Activated T-cell treated with anti-CD3 and anti-CD28 coated beads, Interleukin-2, amount 50 U/mL, for 72 hours (primary cell): ENCODE measurements at places on chromosomes 16 and 17. TPM values are rescaled to one million over a fixed set of nuclear protein-coding genes. Genes with fewer than 3 reads are reported as not detected.

The PLLP gene
- not detected for total RNA-seq

The SDR42E1 gene
- 8.7 TPM for total RNA-seq

The KCNH4 gene
- 0.39 TPM for total RNA-seq

The PRSS8 gene
- total RNA-seq = not detected

The CMIP gene
- total RNA-seq = 53.1 TPM

The BCAR1 gene
- 1.5 TPM for total RNA-seq

The HOXB9 gene
- 23.0 TPM for total RNA-seq

The HCRT gene
- total RNA-seq = not detected

The KRTAP17-1 gene
- total RNA-seq = not detected

The MILR1 gene
- total RNA-seq = 0.58 TPM

The DBF4B gene
- total RNA-seq = 24.7 TPM

The STAT3 gene
- total RNA-seq = 380 TPM

The TBC1D3K gene
- total RNA-seq = not detected

The ARHGDIG gene
- 0.48 TPM for total RNA-seq

- DNase-seq = no peak
These were observed 141.1 kb downstream of the NTN1 start for GRCh38 chr17:9162275-9162985.

DNA sequence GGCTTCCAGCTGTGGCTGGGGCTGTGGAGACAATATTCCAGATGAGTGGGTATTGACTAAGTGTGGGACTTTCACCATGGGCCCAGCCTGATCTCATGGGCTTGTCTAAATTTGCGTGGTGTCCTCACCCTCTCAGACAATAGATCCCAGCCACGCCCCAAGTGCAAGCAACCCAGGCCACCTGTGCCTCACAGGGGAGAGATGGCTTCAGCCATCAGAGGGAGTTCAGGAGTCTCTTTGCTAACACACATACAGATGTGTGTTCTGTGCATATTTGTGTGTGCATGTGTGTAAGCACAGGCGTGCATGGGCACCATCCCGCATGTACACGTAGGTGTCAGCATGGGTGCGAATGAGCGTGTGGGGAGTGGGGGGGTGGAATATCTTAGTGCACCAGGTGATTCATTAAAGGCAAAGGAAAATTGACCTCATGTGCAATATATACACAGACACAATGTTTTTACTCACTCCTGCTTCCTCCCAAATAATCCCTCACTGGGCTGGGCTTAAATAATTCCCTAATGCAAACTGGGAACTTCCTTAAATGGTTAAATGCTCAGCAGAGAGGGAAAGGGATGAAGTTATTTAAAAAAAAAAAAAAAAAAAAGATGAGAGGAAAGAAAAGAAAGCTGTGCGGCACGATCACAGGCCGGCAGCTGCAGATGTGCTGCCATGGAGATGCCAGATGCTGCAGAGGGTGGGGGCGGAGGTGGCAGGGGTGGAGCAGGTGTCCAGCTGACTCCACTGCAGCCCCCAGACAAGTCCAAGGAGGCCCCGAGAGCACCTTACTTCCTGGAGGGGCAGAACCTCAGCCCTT is 24.0 kb upstream of the CDC42EP4 start:
- no peak for DNase-seq

GRCh38 chr16:87976665-87977064 is 25.4 kb downstream of the BANP start:
- no peak for DNase-seq

DNA sequence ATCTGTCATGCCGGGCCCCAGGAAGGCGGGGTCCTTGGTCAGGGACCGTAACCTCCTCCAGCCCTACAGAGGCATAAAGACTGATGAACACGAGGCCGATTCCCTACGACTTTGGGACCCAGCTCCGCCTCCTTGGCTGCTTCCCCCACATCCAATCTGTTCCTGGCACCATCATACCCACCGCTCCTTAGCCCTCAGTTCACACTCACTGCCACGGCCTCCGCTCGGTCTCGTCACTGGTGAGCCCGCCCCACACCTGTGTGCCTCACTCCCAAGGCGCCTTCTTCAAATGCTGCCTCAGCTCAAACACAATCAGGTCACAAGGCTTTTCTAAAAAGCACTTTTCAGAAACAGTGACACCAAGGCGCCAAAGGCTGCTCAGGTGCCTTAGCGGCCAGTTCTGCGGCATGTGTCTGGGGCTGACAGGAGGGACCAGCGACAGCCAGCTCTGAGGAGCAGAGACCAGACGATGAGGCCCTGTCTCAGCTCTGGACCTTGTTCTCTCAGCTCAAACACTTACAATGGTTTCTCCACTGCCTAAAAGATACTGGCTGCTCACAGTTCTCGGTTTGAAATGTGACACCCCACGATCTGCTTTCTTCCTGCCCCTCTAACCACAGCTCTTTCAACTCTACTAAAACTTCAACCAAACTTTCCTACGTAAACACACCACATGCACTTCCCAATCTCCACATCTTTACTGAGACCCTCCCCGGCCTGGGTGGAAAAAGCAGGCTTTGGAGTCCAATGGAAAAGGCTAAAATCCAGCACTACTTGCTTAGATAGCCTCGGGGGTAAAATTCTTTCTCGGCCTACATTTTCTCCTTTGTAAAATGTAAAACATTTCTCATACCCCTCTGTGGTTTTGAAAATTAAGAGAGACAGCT is 33.2 kb downstream of the CYB5D2 start:
- peak; percentile 41 for DNase-seq

GRCh38 chr16:83856792-83857191 is 42.1 kb upstream of the MLYCD start:
- no peak for DNase-seq

DNA sequence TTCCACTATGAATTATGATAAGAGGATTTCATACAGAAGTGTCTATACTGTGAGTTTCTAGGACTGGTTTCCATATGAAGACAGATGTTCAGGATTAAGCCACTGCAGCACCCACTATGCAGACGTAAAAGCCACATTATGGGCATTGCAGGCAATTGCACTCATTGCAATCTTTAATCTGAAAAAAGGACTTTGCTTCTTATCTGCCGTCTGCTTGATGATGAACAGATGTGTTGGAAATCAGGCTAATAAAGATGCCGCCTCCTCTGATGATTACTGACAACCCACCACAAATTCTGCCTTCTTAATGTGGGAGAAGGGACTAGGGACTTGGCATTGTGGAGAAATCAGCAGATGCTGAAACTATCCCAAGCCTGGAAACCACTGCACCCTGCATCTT is 276.9 kb downstream of the IRF8 start:
- no peak for DNase-seq

GRCh38 chr16:1430759-1431496 is at the start of gene PERCC1:
Gene PERCC1, plus strand, starts transcription at chr16:1431078. Its CDS starts 1,516 bp downstream, at chr16:1432594.
- DNase-seq = no peak

- DNase-seq = no peak
These were observed 15.7 kb downstream of the PSMD11 start for GRCh38 chr17:32460054-32460453.

- DNase-seq = no peak
These were observed 13.5 kb downstream of the KPNA2 start for GRCh38 chr17:68048996-68049395.

GRCh38 chr16:78916928-78917545 is 683.5 kb downstream of the MAF start:
- DNase-seq = no peak

- DNase-seq = no peak
These were observed 84.1 kb downstream of the TOX3 start for GRCh38 chr16:52462816-52463215.

DNA sequence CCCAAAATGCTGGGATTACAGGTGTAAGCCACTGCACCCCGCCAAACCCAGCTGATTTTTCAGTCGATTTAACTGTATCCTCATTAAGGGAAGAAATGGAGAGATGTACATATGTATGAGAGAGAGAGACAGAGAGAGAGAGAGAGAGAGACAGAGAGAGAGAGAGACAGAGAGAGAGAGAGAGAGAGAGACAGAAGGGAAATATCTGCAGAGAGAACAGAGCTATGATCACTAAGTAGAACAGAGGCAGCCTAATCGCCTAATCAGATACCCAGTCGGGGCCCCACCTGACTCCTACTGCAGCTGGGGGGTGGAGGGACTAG is 70.0 kb downstream of the RBBP6 start:
- no peak for DNase-seq

DNA sequence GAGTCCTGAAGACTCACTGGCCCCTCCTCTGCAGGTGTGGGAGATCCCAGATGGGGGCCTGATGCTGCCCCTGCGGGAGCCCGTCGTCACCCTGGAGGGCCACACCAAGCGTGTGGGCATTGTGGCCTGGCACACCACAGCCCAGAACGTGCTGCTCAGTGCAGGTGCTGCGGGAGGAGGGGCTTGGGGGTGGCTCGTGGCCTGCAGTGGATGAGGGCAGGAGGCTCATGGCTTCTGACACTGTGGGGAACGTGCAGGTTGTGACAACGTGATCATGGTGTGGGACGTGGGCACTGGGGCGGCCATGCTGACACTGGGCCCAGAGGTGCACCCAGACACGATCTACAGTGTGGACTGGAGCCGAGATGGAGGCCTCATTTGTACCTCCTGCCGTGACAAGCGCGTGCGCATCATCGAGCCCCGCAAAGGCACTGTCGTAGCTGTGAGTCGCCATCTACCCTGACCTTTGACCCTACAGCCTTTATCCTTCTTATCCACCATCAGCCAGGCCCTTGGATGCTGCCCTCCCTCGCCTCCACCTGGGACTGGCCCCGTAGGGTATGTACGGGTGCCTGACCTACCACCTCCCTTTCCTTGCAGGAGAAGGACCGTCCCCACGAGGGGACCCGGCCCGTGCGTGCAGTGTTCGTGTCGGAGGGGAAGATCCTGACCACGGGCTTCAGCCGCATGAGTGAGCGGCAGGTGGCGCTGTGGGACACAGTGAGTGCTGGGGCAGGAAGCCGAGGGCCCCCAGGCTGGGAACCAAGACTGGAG is 3.6 kb downstream of the CORO1A start:
- peak; percentile 92 for DNase-seq

DNA sequence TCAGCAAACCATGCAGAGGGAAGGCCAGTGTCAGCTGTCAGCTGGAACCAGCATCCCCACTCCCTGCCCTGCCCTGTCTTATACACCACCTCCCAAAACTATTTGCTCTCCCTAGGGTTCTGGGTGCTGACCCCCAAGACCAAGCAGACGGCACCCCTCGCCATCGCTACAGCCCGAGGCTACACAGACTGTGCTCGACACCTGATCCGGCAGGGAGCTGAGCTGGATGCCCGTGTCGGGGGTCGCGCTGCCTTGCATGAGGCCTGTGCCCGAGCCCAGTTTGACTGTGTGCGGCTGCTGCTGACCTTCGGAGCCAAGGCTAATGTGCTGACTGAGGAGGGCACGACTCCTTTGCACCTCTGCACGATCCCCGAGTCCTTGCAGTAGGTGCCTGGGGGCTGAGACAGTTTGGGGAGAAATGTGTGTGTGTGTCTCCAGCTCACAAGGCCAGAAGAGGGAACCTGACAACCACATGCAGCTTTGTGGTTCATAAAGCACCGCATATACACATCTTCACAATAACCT is 1.5 kb downstream of the ASB16 start:
- DNase-seq = no peak

DNA sequence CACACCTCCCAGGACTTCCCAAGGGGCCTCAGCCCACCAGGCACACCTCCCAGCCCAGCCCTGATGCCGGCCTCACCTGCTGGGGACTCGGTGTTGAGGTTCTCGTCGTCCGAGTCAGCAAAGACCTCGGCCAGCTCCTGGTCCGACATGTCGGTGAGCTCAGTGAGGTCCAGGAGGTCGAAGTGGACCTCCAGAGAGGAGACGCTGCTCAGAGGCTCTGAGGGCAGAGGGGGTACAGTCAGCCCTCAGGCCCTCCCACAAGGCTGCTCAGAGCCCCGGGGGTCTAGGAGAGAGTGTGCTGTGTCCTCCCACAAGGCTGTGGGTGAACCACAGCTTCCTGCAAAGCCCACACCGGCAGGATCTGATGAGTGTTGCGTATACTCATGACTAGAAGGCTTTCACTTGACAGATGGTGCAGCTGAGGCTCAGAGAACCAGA is 10.5 kb downstream of the DBNDD1 start:
- DNase-seq = peak; percentile 71

- no peak for DNase-seq
These were observed 58.9 kb downstream of the BAIAP2 start for GRCh38 chr17:81093619-81094508.

DNA sequence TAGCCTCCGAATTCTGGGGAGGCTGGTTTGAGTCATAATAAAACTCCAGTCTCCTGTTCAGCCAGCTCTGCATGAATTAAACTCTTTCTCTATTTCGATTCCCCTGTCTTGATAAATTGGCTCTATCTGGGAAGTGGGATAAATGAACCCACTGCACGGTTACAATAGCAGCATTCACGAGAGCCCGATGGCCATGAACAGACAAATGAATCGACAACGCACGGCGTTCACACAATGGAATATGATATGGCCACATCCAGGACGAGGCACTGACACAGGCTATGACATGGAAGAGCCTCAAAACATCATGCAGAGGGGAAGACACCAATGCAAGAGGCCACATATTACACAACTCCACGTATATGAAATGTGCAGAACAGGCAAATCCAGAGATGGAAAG is 5.6 kb upstream of the CARD14 start:
- no peak for DNase-seq

- DNase-seq = no peak
These were observed 10.4 kb downstream of the ERAL1 start for GRCh38 chr17:28864991-28865849.

GRCh38 chr16:23223368-23223767 is 40.8 kb downstream of the SCNN1G start:
- no peak for DNase-seq

DNA sequence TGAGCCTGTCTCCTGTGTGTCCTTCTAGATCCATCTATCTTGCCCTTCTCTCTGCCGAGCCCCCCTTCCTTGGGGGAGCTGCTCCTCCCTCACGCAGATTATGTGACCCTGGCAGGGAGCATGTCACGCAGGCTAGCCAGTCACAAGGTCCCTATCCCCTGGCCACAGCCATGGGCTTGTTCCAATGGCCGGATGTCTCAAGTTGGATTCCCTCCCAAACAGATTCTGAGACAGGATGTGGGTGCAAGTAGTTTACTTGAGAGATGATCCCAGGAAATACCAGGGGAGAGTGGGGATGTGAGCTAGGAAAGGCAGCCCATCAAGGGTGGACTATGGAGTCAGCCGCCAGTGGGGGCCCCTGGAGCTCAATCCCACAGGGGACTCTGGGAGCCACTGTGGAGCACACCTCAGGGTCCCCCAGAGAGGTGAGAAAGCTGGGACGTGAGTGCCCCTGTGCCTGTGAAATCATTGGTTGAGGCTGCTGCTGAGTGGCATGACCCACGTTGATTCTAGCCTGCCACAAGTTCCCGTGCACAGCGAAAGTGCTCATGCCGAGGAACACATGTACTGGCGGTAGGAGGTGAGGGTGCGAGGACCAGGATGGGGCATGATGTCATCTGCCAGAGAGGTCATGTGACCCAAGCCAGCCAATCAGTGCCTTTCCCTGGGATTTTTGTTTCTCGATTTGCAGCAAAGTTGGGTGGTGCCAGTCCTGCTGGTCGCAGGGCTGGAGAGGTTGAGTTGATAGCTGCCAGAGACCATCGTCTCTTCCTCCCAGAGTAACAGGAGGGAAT is 6.4 kb upstream of the CRISPLD2 start:
- no peak for DNase-seq

- peak; percentile 69 for DNase-seq
These were observed 37.4 kb downstream of the CLEC16A start for GRCh38 chr16:10981697-10982216.

GRCh38 chr17:80861418-80861815 is 130.2 kb upstream of the CHMP6 start:
- no peak for DNase-seq
